ENCODE measurements at places on chromosomes 3 and 15. TPM values are rescaled to one million over a fixed set of nuclear protein-coding genes. Genes with fewer than 3 reads are reported as not detected.

The DPH3 gene
- 15.5 TPM for total RNA-seq

The LRRC2 gene
- total RNA-seq = 4.1 TPM

The TEX55 gene
- not detected for total RNA-seq

The CHAC1 gene
- 2.0 TPM for total RNA-seq

The UNC13C gene
- total RNA-seq = 4.4 TPM
